Activated naive CD8-positive, alpha-beta T cell treated with anti-CD3 and anti-CD28 coated beads, Interleukin-2, amount 10 ng/mL, durations not matched to agents 7 days and 5 days (primary cell): ENCODE measurements at places on chromosomes 7 and 10. TPM values are rescaled to one million over a fixed set of nuclear protein-coding genes. Genes with fewer than 3 reads are reported as not detected.

DNA sequence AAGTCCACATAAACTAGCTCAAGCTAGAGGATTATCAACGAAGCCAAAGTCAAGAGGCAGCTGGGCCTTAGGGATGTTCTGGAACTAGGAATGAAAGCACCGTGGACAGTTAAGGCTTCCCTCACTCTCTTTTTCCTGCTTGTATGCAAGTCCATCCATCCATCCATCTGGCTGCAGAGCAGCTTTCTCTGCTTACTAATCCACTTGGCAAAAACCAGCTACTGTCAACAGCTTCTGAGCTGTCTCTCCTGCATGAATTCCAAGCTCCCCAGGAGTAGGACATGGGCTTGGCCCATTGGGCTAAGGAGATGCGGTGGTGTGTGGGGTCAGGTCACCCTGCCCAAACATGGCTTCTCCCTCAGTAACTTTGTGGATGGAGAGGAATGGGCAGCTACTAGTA is 66.2 kb downstream of the NAMPT start:
- H3K4me3 ChIP-seq, result no peak overlapping the region
- peaks cover 29% of the 10 kb centered on the region for H3K4me1 ChIP-seq
- H3K27me3 ChIP-seq, result peaks cover 26% of the 10 kb centered on the region

DNA sequence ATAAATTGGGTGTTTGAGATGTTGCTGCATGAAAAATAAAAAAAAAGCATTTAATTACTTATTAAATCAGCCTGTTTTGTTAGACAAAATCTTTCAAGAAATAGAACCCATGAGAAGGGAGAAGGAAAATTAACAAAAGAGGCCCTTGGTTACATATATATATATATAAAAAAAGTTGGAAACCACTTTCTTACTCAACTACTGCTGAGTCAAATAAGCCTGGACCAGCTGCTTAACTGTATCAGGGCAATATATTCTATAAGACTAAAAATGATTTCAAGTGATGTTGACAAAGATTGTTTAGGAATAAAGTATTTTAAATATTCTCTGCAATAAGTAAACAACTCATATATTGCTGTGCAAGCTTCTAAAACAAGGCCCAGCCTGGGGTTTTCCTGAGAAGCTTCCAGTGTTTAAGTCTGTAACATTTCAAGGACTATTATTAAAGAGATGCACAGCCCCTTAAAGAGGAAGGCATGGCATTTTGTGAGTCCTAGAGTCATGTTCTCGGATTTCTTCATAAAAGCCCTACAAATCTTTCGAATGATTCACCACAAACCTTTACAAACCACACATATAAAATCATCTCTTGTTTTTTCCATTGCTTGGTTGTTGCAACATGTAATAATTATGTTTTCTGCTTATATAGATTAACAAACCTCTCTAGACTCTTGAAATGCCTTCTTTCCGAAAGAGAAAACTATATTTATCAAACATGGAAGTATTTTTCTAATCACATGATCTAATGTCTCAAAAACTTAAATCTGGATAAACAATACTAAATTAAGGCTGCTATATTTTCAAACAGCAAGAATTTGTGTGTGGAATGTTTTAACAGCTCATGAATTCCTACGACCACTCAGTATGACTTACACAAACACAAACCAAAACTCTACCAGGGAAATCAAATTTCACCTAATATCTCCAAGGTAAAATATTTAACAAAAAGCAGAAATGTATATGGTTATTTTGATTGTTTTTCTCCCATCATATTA is 14.3 kb downstream of the JAZF1 start:
- DNase-seq, result no peak
- H3K4me3 ChIP-seq, result no peak overlapping the region
- no peak overlapping the region for H3K27ac ChIP-seq

DNA sequence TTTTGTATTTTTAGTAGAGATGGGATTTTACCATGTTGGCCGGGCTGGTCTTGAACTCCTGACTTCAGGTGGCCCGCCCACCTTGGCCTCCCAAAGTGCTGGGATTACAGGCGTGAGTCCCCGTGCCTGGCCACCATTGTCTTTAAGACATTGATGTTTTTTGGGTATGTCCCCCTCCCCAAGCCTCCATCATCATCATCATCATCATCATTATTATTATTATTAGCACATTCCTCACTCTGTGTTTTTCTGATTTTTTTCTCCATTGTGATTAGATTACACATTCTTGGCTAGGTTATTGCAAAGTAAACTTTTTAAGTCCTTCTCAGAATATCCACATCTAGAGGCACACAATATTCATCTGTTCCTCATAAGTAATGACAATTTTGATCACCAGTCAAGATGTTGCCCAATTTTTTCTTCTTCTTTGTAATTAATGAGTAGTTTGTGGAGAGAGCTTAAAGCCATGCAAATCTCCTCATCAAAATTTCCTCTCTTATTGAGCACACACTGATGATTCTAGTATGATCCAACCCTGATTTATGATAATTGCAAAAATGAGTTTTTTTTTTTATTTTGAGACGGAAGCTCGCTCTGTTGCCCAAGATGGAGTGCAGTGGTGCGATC is 47.5 kb downstream of the EPC1 start:
- H3K4me1 ChIP-seq, result peaks cover 28% of the 10 kb centered on the region
- peak overlapping the region; percentile 70 for H3K27ac ChIP-seq
- no peak for DNase-seq
- peak overlapping the region; percentile 54 for H3K4me3 ChIP-seq

GRCh38 chr10:1961989-1962388 is 224.7 kb upstream of the ADARB2 start:
- no peaks in the 10 kb centered on the region for H3K36me3 ChIP-seq
- no peak overlapping the region for H3K27ac ChIP-seq
- H3K4me1 ChIP-seq, result peaks cover 5% of the 10 kb centered on the region
- H3K4me3 ChIP-seq, result no peak overlapping the region

- no peak overlapping the region for H3K27ac ChIP-seq
- H3K4me3 ChIP-seq, result no peak overlapping the region
- H3K4me1 ChIP-seq, result peaks cover 4% of the 10 kb centered on the region
These were observed 375.7 kb upstream of the NPSR1 start for GRCh38 chr7:34282271-34282670.

GRCh38 chr7:107169120-107170050 is 582 bp downstream of the HBP1 start:
- H3K27ac ChIP-seq, result peak overlapping the region; percentile 98
- peaks cover 2% of the 10 kb centered on the region for H3K27me3 ChIP-seq
- H3K4me3 ChIP-seq, result peak overlapping the region; percentile 96
- H3K36me3 ChIP-seq, result peaks cover 1% of the 10 kb centered on the region

DNA sequence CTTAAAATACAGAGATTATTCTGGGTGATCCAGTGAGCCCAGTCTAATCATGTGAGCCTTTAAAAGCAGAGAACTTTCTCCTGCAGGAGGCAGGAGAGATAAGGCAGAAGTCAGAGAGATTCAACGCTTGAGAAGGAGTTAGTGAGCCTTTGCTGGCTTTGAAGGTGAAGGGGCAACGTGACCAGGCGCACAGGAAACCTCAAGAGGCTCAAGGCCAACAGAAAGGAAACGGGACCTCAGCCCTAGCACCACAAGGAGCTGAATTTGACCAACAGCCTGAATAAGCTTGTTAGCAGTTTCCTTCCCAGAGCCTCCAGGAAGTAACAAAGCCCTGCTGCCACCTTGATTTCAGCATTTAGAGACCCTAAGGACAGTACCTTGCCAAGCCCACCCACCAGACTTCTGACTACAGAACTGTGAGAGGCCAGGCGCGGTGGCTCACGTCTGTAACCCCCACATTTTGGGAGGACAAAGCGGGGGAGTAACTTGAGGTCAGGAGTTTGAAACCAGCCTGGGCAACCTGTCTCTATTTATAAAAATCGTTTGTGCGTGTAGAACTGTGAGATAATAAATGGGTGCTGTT is 87.3 kb upstream of the KAT6B start:
- H3K27ac ChIP-seq, result peak overlapping the region; percentile 95
- no peaks in the 10 kb centered on the region for H3K36me3 ChIP-seq
- H3K4me3 ChIP-seq, result peak overlapping the region; percentile 80
- H3K4me1 ChIP-seq, result peaks cover 22% of the 10 kb centered on the region
- peak; percentile 54 for DNase-seq
- H3K27me3 ChIP-seq, result no peaks in the 10 kb centered on the region

GRCh38 chr10:71632200-71632820 is 87.3 kb downstream of the C10orf105 start:
- no peaks in the 10 kb centered on the region for H3K36me3 ChIP-seq
- no peak overlapping the region for H3K4me3 ChIP-seq
- peaks cover 15% of the 10 kb centered on the region for H3K27me3 ChIP-seq
- no peaks in the 10 kb centered on the region for H3K4me1 ChIP-seq

DNA sequence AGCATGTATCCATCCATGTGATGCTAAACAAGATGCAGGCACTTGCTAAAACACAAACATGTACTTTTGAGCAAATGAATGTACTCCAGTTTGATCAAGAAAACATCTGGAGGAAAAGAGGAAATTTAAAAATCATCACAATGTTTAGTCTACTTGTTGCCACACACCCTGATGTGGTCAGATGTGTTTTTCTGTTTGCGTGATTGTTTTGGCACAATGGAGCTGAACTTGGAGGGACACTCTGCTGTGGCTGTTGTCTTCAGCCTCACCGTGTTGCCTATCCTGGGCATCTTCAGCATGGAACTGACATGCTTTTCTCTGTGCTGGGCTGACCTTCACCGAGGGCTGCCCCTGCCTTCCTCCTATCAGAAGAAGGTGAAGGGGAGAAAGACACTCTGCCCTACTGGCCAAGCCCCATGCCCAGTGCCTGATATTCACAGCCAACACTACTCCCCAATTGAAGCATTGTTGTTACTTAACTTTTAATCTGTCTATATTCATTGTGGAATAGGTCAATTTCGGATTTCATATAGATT is 268.3 kb upstream of the IGFBP3 start:
- no peaks in the 10 kb centered on the region for H3K27me3 ChIP-seq
- no peaks in the 10 kb centered on the region for H3K4me1 ChIP-seq
- no peak for DNase-seq
- no peaks in the 10 kb centered on the region for H3K36me3 ChIP-seq
- no peak overlapping the region for H3K27ac ChIP-seq

GRCh38 chr10:45418849-45419675 is 45.0 kb downstream of the ALOX5 start:
- peak overlapping the region; percentile 98 for H3K27ac ChIP-seq
- DNase-seq, result peak; percentile 81
- H3K4me3 ChIP-seq, result peak overlapping the region; percentile 99
- no peaks in the 10 kb centered on the region for H3K27me3 ChIP-seq

DNA sequence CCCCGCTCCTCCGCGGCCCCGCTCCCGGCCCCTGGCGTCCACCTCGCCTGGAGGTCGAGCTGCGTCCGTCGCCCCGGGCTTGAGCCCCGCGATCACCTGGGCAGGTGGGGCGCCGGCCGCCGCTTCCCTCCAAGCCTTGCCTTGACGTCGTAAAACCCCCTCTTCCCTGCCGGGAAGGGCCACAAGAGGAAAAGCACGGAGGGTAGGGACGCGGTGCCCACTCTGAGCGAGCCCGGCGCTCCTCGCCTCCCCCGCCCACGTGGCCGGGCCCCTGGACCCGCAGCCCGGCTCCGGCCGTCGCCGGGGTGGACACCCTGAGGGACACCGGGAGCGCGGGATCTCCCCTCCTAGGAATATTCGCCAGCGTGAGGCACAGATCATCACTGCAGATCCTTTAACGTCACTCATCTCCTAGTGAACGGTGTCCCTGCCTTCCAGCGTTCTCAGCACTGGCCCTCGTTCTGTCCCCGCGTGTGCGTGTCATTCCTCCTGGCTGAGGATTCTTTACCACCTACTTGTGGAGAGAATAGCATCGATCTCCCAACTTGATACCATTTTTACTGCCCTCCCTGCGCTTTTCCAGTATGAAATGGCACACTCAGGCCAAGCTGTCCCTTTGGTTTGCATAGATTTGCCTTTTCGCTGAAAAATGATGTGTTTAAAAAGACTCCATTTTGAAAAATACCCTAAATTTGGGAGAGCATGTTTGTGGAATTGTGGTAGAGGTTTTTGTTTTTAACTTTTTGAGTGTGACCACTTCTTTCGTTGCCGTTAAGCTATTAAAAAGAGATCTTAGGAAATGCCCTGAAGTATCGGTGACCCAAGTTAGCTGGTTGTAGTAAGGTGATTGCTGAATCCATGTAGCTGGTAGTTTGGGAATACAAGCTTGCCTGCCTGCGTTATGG is 649 bp downstream of the ACTR3B start:
- peak overlapping the region; percentile 90 for H3K4me3 ChIP-seq
- H3K36me3 ChIP-seq, result no peaks in the 10 kb centered on the region
- no peaks in the 10 kb centered on the region for H3K27me3 ChIP-seq

GRCh38 chr10:92517034-92517655 is 56.7 kb downstream of the IDE start:
- no peak overlapping the region for H3K4me3 ChIP-seq
- peaks cover 3% of the 10 kb centered on the region for H3K36me3 ChIP-seq
- DNase-seq, result no peak
- no peaks in the 10 kb centered on the region for H3K27me3 ChIP-seq
- H3K4me1 ChIP-seq, result peaks cover 6% of the 10 kb centered on the region
- no peak overlapping the region for H3K27ac ChIP-seq

DNA sequence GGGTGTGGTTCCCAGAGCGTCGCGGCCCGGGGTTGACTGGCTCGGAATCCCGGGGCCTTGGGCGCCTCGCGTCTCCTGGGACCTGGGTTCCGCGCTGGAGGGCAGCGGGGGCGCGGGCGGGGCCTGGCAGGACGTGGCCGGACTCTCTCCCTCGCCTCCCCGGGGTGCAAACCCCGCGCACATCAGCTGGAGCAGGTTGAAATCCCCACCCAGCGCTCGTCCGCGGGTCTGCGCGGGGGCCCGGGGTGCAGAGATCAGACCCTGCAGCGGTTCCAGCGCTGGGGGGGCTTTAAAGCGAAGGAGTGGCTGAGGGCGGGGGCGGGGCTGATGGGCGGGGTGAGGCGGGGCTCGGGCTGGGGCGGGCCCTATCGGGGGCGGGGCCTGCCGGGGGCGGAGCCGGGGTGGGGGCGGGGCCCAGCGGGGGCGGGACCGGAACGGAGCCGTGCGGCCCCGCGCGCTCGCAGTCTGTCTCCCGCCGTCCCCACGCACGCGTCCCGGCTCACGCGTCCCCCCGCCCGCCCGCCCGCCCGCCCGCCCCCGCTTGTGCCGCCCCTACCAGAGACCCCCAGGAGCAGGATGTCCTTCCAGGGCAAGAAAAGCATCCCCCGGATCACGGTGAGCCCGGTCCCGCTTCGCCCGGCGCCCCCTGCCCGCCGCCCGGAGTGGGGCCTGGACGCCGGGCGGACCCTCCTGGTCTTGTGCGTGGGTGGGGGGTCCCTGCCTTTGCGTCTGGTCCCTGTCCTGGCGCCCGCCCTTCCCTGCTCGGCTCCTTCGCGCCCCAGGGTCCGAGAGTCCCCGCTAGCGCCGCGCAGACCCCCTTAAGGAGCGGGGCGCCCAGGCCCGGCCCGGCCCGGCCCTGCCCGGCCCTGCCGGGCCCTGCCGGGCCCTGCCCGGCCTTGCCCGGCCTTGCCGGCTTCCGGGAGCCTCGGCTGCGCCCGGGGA is at the start of gene DPYSL4:
TSS of gene DPYSL4 (plus strand) at position 461 of the 942 bp plus-strand sequence. CDS start at position 577, 116 bp downstream.
- H3K27ac ChIP-seq, result no peak within 1 kb of the TSS
- peaks cover 2% of the 10 kb centered on the region for H3K4me1 ChIP-seq
- peak; percentile 55 for DNase-seq
- no peaks in the 10 kb centered on the region for H3K36me3 ChIP-seq
- peak within 1 kb of the TSS; percentile 30 for H3K4me3 ChIP-seq
- peaks cover 42% of the 10 kb centered on the region for H3K27me3 ChIP-seq

- peaks cover 49% of the 10 kb centered on the region for H3K27me3 ChIP-seq
- H3K4me3 ChIP-seq, result peak overlapping the region; percentile 66
- H3K36me3 ChIP-seq, result no peaks in the 10 kb centered on the region
- no peak overlapping the region for H3K27ac ChIP-seq
These were observed 276.9 kb upstream of the NEBL start for GRCh38 chr10:21173802-21174714.

- no peaks in the 10 kb centered on the region for H3K36me3 ChIP-seq
- no peak overlapping the region for H3K4me3 ChIP-seq
- no peaks in the 10 kb centered on the region for H3K4me1 ChIP-seq
These were observed 742.8 kb downstream of the GRID1 start for GRCh38 chr10:85623758-85624157.

The PTPRE gene
- total RNA-seq, result 26.8 TPM

The RBP3 gene
- not detected for total RNA-seq

The AOAH gene
- total RNA-seq, result 26.8 TPM

The CRPPA gene
- 1.1 TPM for total RNA-seq

The VSTM4 gene
- total RNA-seq, result not detected

The CCDC172 gene
- not detected for total RNA-seq
